Fibroblast of villous mesenchyme (primary cell): ENCODE measurements at places on chromosomes 4 and X.

DNA sequence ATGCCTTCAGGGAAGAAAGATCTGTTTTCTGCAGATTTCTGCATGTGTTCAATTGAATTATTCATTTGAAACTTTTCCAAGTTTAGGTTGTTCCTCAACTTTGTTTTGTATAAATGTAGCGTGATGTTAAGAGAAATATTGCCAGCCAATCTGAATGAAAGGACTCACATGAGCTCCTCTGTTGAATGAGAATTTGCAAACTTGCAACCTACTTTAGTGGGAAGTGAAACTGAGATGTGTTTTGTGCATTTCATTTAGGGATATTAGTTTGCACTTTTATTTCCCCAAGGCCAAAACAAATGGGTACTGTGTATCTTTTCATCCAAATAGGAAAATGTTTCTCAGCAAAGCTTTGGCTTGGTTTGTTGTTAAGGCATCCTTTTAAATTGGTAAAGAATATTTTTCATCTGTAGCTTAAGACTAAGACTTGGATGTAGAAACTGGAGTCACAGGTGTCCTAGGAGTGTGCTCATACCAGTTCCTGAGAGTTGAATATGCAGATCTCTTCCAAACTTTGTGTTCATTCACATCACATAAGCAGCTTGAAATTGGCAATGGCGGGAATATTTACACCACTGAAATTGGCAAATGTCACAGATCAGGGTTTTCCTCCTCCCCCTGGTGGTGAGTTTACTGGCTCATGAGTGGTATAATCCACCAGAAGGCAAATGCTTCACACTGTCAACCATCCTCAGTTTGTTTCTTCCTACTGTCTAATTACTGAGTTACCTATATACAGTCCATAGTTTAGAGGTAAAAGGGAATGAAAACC is 193.6 kb upstream of the BANK1 start:
- no peak for DNase-seq

- DNase-seq: peak; percentile 23
Observed at GRCh38 chrX:23616361-23616760, 50.9 kb upstream of the PRDX4 start.

DNA sequence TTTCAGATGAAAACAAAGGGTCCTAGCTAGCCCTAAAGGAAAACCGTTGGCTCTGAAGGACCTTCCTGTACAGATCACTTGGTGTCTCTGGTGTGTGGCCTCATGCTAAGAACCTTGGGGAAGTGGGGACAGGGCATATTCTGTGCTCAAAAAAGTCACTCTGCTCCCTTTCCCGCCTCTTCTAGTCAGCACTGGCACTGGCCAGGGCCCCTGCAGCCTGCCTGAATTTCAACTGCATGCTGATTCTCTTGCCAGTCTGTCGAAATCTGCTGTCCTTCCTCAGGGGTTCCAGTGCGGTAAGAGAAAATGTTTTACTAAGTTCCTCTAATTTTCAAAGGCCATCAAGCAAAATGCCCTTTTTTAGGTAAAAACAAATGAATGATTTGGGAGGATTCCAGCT is 3.4 kb downstream of the CYBB start:
- DNase-seq: no peak

- DNase-seq: no peak
Observed at GRCh38 chr4:155688860-155689259, 22.2 kb downstream of the GUCY1A1 start.

DNA sequence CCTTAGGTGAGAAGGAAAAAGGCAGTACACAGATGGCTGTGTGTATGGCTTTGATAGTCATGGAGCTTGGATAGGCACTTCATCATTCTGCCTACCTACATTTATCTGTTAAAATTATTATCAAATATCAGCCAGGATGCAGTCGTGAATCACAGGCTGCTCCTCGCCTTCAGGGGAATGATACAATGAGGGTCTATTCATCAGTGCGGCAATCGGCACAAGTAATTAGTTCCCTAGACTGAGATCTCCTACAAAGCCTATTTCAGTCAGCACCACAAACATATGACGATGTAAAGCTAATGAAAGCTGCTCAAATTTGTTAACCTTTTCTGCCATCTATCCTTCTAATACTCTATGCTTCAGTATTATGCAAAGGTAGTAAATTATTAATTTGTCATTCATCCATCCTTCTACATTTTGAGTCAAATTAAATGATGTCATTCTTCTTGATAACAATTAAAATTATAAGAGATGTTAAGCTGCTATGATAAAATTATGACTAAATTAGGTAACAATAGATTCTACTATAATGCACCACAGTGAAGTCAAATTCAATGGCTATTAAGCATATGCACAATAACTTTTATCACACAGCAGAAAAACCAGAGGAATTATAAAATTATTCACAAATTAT is 19.0 kb downstream of the MAB21L2 start:
- no peak for DNase-seq

GRCh38 chrX:29071525-29072320 is 484.5 kb downstream of the IL1RAPL1 start:
- DNase-seq: no peak
